RWPE2 (cell line): ENCODE measurements at places on chromosomes 3 and 15.

- no peak for DNase-seq
Observed at GRCh38 chr3:16740515-16740914, 135.3 kb upstream of the DAZL start.

GRCh38 chr3:173744479-173744878, 346.9 kb downstream of the NLGN1 start:
- DNase-seq, result no peak

DNA sequence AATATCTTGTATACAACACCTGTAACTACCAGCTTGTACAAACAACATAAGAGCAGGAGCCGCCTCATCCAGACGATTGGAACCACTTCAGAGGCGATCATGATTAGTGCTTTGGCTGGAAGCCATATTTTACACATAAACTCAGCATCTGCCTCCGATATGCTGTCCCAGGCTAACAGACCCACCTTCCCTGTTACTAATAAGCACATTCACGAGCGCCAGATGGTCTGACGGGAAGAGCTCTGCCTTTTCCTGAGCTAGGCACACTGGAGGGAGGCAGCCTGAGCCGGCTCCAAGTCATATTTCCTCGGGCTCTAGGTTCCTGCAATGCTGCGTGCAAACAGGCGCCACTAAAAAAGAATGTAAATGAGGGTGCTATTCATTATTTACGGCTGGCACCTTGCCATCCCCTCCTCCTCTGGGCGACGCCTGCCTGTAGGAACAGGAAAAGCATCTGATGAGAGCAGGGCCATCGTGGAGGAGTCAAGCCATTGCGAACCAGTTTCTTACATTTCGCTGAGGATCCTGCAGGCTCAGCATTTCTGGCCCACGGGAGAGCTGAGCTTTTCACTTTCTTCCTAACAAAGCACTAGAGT, 98.2 kb downstream of the ANXA2 start:
- no peak for DNase-seq

DNA sequence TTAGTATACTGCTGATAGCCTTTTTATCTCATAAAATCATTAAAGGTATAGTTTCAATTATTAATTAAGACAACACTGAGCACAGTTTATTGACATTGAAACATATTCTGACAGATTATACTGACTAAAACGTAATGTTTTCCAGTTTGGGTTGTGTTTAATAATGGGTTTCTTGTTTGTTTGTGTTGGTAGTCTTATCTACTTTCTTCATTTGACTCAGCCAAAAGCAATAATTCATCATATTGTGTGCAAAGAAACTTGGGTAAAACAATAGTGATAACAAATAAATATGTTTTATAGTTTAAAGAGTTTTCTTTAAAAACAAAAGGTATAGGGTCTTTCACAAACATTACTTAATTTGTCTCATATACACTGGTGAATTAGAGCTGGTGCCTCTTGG, 629.2 kb upstream of the AGTR1 start:
- no peak for DNase-seq

GRCh38 chr3:10942690-10943205, 49.8 kb upstream of the SLC6A1 start:
- no peak for DNase-seq

- DNase-seq, result no peak
Observed at GRCh38 chr3:113409676-113410075, 31.6 kb downstream of the CFAP44 start.

GRCh38 chr15:40543082-40543481, 21.8 kb downstream of the CCDC32 start:
- DNase-seq, result no peak

DNA sequence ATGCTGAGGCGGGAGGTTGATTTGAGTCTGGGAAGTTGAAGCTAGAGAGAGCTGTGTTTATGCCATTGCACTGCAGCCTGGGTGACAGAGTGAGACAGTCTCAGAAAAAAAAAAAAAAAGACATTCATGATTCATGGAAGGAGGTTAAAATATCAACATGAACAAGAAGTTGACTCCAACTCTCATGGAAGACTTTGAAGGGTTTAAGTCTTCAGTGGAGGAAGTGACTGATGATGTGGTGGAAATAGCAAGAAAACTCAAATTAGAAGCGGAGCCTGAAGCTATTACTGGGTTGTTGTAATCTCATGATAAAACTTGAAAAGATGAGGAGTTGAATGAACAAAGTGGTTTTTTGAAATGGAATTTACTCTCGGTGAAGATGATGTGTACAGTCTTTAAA, 491.8 kb downstream of the SQOR start:
- no peak for DNase-seq

GRCh38 chr3:15324379-15324808, 8.0 kb downstream of the SH3BP5 start:
- DNase-seq, result no peak

- no peak for DNase-seq
Observed at GRCh38 chr3:132521901-132522300, 75.2 kb upstream of the ACKR4 start.

DNA sequence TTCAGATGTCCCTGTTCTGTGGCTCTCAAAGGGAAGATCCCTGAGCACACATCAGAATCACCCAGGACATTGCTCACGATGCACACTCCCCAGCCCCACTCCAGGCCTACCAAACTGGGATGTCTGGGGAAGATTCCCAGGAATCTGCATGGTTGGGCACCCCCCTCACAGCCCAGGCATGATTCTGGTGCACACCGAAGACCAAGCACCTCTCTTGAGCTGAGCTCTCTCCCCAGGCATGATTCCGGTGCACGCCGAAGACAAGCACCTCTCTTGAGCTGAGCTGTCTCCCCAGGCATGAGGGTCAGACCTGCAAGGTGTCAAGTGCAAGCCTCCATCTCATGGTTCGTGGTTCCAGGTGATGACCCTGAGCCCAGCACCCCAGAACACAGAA, 112.2 kb upstream of the MEF2A start:
- peak; percentile 55 for DNase-seq

GRCh38 chr3:64120876-64121275, 97.6 kb upstream of the PSMD6 start:
- no peak for DNase-seq

DNA sequence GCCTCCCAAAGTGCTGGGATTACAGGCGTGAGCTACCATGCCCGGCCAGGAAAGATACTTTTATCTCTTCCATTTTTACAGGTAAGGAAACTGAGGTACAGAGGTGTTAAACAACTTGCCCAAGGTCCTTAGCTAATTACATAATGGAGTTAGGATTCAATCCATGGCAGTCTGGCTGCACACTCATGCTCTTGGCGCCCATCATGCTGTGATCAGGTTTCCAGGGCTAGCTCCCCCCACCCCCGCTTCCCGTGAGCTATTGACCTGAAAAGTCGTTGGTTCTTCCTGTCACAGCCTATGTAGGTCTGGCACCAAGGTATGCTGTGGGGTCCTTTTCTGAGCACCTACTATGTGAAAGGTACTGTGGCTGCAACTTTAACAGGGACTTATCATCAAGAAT, 55.9 kb upstream of the LARS2 start:
- DNase-seq, result no peak

- no peak for DNase-seq
Observed at GRCh38 chr3:194961571-194961970, 275.9 kb downstream of the FAM43A start.

GRCh38 chr3:28836199-28836598, 444.7 kb upstream of the RBMS3 start:
- DNase-seq, result no peak

- DNase-seq, result peak; percentile 87
Observed at GRCh38 chr3:182182531-182182968, 470.8 kb downstream of the SOX2 start.

DNA sequence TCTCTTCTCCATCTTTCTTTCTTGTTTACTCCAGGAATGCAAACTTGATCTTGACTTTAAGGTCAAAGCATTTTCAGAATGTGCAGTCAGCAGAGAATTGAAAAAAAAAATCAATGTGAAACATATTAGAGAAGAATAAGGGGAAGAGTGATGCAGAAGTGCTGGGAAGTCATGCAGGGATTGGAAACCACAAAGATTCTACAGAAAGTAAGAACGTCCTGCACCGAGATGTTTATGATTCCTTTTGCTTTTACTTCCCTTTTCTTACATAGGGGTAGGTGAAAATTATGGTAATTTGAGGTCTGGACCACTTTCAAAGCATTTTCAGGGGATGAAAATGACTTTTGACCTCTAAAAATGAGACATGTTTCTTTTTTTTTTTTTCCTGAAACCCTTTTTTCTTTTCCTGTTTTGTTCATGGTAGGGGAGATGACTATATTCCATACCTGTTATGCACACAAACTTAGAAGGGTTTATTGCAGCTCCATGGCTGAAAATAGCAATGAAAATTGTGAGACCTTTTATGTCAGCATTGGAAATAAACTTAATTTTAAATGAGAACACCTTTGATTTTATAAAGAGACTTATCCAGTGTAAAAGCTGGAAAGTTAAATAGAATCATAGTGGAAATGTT, 623.5 kb upstream of the TBL1XR1 start:
- no peak for DNase-seq

GRCh38 chr3:53384465-53385423, 37.4 kb upstream of the DCP1A start:
- DNase-seq, result no peak

DNA sequence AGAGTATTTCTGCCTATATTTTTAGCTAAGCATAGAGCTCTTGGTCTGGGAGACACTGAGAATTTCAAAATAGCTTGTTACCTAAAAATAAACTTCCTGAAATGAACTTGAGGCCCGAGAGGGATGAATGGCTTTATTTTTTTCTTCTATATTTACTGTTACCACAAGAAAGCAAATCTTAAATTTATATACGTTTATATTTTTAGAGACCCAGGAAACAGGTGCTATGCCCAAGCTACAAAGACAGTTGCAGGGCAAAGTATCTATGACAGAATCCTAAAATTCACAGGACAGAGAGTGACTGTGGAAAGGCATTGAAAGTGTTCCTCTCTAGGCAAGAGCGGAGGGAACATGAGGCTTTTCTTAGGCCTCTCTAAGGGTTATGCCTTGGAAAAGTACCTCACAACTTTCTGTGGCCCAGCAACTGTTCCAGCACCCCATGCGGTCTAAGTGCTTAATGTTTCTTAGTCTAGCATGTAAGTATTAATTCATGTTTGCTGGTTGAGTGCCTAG, 36.5 kb downstream of the TGFBR2 start:
- no peak for DNase-seq

DNA sequence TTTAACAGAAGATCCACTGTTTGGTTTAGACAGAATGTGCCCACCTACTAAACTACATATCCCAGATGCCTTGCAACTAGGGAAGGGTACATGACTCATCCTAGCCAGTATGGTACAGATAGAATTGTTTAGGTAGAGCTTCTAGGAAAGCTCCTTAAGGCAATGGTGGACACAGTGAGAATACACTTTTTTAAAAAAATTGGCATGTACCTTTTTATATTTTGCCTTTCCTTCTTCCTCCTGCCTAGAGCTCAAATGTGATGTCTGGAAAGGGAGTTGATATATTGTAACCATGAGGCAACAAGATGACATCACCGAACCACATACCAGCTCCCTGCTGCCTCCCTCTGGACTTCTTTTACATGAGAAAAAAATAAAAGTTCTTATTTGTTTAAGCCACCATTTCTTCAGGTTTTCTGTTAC, 14.4 kb upstream of the C3orf80 start:
- no peak for DNase-seq

- no peak for DNase-seq
Observed at GRCh38 chr3:150545419-150546225, 674 bp downstream of the SERP1 start.
